NCI-H774 (cell line): ENCODE measurements at places on chromosomes 1 and 21.

DNA sequence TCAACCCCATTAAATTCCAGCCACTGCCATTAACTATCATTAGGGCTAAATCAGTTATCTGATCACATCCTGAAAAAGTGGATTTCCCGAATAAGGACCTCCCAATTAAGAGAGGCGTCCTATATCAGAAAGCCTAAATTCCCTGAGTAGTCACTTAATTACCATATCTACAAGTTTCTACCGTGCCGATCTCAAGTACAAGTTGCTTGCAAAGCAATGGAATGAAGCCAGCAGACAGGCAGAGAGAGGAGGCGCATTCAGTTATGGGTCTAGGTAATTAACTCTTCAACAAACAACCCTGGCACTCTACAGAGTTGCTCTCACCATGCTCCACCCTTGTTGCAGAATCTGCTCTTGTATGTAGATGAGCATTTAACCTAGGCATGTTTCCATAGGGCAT, 494.6 kb upstream of the RUNX1 start:
- no peak for DNase-seq

GRCh38 chr21:42360317-42360716, 6.0 kb downstream of the TFF1 start:
- DNase-seq = no peak

GRCh38 chr21:34946385-34946840, 102.7 kb downstream of the RUNX1 start:
- DNase-seq = no peak

GRCh38 chr1:154478639-154479038, 23.4 kb upstream of the TDRD10 start:
- DNase-seq = no peak
